ENCODE measurements at places on chromosomes 12 and 14.
A peak's percentile ranks its signal among the peaks of the same experiment; 100 is the strongest.

DNA sequence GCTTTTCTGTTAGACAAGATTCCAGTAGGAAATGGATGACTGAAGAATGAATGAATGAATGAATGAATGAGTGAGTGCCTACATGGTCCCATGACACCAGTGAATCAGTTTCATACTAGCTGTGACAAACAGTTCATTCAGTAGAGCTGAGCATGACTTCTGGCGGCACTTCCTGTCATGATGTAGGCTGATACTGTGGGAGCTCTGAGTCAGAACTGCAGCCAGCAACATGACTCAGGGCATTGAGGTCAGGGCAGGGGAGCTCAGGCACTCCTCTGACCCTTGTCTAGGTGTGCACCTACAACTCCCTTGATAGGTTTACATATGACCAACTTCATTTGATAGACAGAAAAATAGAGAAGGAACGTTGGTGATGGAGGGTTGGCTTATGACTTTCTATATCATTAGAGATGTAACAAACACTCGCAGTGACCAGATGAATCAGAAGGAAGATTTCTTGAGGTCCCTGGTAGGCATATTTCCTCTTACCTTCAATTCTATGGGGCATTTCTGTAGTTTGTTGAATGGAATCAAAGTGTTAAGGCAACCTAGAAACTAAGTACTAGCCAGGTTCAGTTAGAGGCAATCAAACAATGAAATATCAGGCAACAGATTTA, 139.3 kb upstream of the ARHGAP5 start:
- DNase-seq, result peak; percentile 74

DNA sequence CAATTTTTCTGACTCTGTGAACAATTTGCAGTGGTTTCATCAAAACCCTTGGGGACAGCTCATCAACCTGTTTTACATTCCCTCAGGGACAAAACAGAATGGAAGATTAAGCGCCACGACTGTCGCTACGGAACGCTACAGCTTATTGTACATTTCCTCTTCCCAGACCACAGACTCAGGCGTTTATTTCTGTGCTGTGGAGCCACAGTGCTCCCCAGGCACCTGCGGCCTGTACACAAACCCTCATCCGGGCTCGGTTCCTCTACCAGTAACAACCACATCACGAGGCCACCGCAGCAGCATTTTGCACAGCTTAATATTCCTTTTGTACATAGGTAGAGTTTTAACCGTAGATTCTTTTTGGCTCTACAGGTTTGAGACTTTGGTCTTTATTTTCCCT, 397.4 kb upstream of the OR4E1 start:
- peak; percentile 77 for DNase-seq

- no peak for DNase-seq
Measured at GRCh38 chr12:78562368-78563205, 302.0 kb upstream of the SYT1 start.

DNA sequence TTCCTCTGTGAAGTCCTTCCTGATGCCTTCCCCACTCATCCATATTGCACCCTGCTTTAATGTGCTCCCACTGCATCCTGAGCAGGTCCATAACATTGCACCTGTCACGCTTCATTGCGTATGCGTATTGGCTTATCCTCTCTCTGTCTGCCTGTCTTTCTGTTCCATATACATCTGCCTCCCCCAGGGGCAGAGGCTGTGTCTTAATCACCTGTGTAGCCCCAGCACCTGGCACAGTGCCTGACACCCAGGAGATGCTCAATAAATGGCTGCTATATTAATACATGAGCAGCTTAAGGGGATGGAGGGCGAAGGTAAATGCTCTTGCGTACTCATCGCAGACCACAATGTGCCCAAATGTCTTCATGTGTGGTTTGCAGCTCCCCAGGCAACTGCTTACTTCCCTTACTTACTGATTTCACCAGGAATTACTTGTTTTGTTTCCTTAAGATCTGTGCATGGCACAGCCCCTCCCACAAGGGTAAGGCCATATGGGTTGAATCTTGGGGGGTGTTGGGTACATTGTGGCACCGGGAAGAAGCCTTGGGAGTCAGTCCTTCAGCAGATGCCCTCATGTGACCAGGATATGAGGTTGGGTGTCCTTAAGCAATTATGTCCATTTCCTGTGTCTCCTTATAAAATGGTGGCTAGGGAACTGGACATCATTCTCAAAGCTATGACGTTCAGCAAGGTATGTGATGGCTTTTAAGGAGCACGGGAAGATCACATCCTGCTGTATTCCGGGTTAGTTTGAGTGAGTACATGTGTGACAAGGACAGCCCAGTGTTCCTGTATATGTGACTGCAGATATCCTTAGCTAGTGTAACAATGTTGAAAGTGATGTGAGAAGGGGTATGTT, 848 bp upstream of the CPNE6 start:
- DNase-seq, result no peak

GRCh38 chr12:4272424-4273272, 914 bp upstream of the CCND2 start:
- peak; percentile 94 for DNase-seq

DNA sequence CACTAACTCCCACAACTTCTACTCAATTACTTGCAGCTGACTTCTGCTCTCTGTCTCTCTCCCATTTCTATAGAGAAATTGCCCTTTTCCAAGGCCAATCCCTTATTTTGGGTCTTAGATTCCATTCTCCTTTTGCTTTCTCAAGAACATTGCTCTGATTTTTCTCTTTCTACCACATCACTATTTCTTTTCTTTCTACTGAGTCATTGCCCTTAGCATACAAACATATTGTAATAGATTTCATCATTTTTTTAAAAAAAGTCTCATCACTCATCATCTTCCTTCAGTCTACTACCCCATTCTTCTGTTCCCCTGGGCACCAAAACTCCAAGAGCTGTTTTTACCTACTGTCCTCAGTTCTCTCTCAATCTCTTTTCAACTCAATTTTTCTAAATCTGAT, 4.4 kb upstream of the KCNA1 start:
- DNase-seq, result no peak

DNA sequence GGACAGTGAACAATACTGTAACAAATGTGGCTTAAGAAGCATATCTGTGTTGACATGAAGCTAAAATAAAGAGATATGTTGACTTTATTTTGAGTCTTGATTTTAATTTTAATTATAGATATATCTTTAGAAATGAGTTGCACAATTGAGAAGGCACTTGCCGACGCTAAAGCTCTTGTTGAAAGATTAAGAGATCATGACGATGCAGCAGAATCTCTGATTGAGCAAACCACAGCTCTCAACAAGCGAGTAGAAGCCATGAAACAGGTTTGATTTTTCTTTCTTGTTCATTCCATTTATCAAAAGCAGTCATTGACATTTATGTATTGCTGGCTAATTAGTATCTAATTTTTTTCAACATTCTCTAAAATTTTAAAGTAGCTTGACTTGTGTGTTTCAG, 15.8 kb downstream of the FGFR1OP2 start:
- DNase-seq, result no peak

DNA sequence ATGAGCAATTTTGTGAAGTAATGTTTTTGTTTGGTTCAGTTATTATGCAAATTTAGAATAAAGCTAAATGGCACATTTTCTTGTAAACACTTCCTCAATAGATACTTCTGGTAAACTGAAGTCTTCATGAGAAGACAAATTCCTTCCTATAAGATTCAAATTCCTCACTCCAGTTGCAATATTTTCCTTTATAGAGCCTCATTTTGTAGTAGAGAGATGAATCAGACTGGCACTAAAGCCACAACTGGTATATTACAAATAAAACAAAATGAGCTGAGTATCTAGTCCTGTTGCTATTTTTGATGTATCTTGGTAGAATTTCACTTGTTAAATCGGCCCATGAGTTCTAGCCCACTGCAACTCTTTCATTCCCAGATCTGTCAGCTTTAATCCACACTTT, 5.5 kb downstream of the LGR5 start:
- no peak for DNase-seq

DNA sequence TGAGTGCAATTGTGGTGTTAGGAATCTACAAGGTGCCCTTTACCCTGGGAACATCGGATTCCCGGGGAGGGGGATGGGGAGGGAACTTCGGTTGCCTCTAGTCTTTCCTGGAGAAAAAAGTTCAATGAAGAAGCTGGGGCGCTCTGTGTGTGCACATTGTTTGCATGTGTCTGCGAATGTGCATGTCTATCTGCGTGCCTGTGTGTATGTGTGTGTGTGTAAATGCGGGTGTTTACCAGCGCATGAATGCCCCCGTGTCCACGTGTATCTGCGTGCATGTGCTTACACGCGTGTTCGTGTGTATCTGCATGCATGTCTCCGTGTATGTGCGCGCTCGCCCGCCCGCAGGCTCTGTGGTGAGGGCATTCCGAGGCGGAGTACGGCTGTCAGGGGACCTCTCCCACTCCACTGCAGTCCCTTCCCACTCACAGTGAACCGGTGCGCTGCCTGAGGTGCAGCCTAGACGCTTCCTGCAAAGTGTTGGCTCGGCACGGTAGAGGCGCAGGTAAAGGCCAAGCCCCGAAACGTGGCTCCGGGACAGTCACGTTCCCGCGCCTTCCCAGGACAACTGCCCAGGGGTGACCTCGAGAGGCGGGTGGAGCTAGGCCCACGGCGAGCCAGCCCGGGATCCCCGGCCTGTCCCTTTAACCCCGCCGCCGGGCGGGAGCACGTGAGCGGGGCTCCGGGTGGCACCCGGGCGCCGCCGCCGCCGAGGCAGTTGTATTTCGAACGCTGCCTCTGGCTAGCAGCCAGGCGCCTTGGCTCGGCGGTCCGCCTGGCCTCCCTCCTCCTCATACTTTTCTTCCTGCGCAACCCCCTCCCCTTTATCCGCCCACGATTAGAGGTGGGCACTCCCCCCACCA, 539 bp upstream of the HMGA2 start:
- no peak for DNase-seq

- DNase-seq, result peak; percentile 79
Measured at GRCh38 chr14:106564058-106564643, 1037.8 kb downstream of the TMEM121 start.

GRCh38 chr14:23129759-23130316, 10.8 kb upstream of the CEBPE start:
- DNase-seq, result no peak

DNA sequence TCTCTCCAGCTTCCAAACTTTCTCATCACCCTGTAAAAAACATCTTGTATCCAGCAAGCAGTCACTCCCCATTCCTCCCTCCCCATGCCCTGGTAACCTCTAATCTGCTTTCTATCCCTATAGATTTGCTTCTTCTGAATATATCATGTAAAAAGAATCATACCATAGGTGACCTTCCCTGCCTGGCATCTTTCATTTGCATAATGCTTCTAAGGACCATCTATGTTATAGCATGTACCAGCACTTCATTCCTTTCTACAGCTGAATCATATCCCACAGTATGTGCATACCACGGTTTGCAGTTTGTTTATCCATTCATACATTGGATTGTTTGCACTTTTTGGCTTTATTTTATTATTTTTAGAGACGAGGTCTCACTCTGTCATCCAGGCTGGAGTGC, 22.9 kb upstream of the VPS37B start:
- no peak for DNase-seq

DNA sequence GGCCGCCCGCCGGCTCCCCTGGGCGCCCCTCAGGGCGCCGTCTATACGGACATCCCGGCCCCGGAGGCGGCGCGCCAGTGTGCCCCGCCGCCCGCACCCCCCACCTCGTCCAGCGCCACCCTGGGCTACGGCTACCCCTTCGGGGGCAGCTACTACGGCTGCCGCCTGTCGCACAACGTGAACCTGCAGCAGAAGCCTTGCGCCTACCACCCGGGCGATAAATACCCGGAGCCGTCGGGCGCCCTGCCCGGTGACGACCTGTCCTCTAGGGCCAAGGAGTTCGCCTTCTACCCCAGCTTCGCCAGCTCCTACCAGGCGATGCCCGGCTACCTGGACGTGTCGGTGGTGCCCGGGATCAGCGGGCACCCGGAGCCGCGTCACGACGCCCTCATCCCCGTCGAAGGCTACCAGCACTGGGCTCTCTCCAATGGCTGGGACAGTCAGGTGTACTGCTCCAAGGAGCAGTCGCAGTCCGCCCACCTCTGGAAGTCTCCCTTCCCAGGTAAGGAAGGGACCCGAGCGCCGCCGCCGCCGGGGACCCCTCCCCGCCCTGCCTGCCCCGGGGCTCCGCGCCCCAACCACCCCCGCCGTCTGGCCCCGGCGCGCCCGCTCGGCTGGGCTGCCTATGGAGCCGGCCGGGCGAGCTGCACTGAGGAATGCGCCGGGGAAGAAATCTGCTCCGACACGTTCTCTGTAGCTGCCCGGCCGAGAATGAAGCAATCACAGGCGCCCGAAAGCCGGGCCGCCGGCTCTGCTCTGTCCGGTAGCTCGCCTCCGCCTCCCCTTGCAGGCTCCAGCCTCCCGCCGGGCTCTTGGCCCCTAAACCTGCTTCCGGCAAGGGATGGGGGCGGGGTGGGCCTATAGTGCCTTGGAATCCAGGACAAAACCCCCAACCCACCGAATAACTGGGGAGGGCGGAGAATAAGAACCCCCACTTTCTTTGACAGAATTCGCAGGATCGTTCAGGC, 794 bp downstream of the HOXC13 start:
- no peak for DNase-seq

- DNase-seq, result no peak
Measured at GRCh38 chr14:22650046-22650739, 6.0 kb upstream of the OR6J1 start.

GRCh38 chr12:132153501-132154340, 9.5 kb downstream of the NOC4L start:
- DNase-seq, result peak; percentile 83

GRCh38 chr12:1576410-1577241, 17.8 kb downstream of the FBXL14 start:
- DNase-seq, result no peak

- no peak for DNase-seq
Measured at GRCh38 chr14:37900561-37900960, 305.1 kb downstream of the TTC6 start.

DNA sequence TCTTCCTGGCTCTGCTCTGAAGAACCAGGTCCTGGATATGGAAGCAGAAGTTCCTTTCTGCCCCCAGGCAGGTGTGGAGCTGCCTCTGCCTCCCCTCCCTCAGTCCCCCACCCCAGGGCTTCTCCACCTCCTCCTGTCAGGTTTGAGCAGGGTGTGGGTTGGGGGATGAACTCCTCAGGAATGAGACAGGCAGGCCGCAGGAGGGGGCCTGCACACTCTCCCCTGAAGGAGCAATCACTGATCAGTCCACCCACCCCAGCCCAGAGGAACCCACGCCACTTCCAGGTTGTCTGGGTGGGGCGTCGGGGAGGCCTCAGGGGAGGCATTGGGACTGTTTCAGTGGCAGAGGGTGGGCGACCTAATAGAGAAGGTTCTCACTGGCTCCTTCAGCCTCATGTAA, 26.6 kb downstream of the FAIM2 start:
- DNase-seq, result no peak

DNA sequence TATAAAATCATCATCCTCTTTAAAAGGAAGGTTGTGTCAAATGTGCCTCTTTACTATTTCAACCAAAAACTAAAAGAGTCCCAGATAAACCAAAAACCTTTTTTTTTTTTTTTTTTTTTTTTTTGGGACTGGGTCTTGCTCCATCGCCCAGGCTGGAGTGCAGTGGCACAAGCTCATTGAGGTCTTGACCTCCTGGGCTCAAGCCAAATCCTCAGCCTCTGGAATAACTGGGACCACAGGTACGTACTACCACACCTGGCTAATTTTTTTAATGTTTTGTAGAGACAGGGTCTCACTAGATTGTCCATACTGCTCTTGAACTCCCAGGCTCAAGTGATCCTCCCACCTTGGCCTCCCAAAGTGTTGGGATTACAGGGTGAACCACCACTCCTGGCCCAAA, 16.4 kb upstream of the SELPLG start:
- DNase-seq, result no peak

GRCh38 chr14:20712904-20713303, 24.3 kb downstream of the ANG start:
- DNase-seq, result no peak

- DNase-seq, result no peak
Measured at GRCh38 chr14:74429991-74430390, 4.0 kb upstream of the SYNDIG1L start.

- DNase-seq, result no peak
Measured at GRCh38 chr14:104981699-104982541, 3.7 kb upstream of the CLBA1 start.

All from activated CD8-positive, alpha-beta T cell treated with anti-CD3 and anti-CD28 coated beads, Interleukin-2, amount 10 ng/mL, durations not matched to agents 7 days and 5 days (primary cell).